ENCODE measurements at places on chromosomes 11 and 22.

DNA sequence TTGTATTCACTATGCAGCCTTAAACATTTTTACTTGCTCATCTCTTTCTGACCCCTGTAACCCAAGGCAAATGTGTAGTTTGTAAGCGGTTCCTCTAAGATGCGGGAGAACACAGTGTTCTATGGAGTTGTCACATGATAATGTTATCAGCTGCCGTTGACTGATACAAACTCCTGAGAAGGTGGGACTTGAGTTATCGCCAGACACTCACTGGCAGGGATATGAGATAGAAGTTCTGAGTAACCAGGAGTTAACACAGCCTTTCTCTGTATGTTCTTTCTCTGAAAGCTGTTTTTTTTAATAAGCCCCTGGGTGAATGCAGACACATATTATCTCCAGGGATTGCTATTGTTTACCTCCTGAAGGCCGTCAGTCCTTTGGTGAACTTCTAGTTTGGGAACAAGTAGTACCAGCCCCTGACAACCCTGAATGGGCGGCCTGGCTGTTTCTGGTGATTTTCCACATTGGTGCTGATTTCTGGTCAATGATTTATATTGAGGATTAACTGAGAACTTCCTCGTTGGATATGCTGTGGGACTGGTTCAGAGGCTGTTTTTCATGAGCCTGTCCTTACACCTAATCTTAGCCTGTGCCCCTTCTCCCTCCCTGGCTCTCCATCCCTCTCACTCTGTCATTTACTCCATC is 155.3 kb upstream of the RASSF10 start:
- DNase-seq: no peak

GRCh38 chr11:46248289-46249102 is 29.0 kb upstream of the CREB3L1 start:
- no peak for DNase-seq

DNA sequence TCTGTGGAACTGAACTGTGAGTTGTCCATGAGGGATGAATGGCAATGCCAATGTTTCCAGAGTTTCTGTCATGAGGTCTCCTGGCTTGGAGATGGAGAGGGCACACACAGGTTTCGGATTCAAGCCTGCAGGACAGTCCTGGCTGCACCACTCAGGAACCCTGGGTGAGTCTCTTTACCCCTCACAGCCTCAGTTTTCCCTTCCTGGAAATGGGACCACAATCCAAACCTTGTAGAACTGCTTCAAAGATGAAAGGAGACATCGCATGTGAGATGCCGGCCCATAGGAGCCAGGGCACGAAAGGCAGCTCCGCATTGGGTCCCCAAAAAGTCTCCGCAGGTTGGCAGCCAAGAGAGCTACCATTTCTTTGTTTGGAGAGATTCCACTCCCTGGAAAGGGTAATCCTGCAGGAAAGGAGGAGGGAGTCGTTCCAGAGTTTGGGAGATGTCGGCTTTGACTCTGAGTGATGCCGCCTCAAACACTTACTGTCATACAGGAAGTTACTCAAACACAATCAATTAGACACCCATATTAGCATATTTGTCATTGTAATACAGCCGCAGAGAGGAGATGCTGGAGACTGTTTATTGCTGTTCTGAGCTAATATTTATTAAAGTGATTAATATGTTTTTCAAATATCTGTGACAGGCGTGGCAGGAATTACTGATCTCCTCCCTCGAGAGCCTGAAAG is 318.3 kb downstream of the MN1 start:
- no peak for DNase-seq

GRCh38 chr22:43825651-43826050 is 13.5 kb upstream of the EFCAB6 start:
- DNase-seq: no peak

DNA sequence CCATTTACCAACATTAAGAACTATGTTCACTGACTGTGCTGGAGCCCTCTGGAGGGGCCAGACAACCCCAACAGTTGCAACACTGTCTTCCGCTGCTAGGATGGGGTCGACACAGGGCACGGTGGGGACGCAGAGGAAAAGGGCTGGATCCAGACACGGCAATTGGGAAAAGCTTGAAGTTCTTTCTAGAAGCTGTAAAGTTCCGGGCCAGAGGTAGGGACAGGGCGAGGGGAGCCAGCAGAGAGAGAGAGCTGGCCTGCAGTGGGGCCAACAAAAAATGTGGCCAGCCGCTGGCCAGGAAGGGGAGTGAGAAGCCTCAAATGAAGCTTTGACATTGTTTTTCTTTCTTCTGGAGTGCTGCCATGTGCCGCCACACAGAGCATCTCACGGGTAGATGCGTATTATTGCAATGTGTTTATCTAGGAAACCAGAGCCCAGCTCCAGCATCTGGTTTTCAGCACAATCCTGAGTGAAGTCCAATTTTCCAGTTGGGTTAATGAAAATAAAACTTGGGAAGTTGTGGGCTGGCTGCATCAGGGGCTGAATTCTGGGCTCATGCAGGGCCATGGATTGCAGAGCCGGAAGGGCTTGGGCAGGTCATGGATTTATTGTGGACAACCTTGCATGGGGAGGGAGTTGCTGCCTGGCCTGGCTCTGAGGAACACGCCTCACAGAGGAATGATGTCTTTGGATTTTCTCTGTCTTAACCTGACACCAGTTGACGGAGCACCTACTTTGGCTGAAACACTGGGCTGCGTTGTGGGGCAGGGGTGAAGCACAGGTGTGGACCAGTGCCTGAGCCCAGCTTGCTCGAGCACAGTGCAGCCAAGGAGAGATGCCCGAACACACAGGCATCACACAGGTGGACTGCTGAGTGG is 67.6 kb upstream of the AMPD3 start:
- DNase-seq: no peak

Measured in stimulated activated CD8-positive, alpha-beta memory T cell treated with anti-CD3 and anti-CD28 coated beads, Interleukin-4, amount 100 ng/mL, for 4 hours (primary cell).